ENCODE measurements at places on chromosomes 7 and 10.

DNA sequence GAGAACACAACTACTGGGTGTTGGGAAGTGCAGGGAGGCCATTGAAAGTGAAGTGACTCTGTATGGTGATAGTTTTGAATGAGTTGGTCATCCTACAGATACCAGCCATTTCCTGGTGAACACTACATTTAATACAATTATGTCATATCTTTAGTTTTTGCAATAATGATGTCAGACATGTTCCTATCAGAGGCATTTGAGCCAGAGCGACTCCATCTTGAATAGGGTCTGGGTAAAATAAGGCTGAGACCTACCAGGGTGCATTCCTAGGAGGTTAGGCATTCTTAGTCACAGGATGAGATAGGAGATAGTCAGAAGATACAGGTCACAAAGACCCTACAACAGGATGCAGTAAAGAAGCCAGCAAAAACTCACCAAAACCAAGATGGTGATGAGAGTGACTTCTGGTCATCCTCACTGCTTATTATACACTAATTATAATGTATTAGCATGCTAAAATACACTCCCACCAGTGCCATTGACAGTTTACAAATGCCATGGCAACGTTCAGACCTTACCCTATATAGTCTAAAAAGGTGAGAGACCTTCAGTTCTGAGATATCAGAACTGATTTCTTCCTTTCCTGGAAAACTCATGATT lies 28.2 kb downstream of the ADK start:
- no peak for DNase-seq

DNA sequence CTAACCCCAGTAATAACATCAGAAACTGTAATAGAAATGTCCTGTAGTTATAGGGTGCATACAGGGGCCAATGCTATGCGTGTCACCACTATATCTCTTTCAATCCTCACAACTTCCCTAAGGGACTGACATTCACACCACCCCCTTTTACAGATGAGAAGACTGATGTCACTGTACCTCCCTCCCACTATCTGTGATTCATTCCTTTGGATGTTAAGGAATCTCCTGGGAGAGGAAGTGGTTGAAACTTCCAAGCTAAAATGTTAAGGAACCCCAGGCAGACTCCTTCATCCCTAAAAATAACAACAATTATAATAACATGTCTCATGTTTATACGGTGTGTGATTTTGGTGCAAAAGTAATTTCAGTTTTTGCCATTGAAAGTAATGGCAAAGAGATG lies 5.4 kb downstream of the COL13A1 start:
- no peak for DNase-seq

GRCh38 chr7:90594751-90595317 lies 1.3 kb upstream of the CDK14 start:
- no peak for DNase-seq

GRCh38 chr10:106043863-106044262 lies 1120.6 kb downstream of the SORCS1 start:
- no peak for DNase-seq

- DNase-seq, result no peak
Observed at GRCh38 chr7:8291397-8292141, 29.6 kb upstream of the ICA1 start.

GRCh38 chr7:25638590-25639244 lies 410.4 kb upstream of the NPVF start:
- no peak for DNase-seq

Measured in hematopoietic multipotent progenitor cell treated with erythropoietin and hydrocortisone succinate and interleukin-3 and kit ligand, for 17 days (in vitro differentiated cells).